ENCODE measurements at places on chromosomes 4 and X.

DNA sequence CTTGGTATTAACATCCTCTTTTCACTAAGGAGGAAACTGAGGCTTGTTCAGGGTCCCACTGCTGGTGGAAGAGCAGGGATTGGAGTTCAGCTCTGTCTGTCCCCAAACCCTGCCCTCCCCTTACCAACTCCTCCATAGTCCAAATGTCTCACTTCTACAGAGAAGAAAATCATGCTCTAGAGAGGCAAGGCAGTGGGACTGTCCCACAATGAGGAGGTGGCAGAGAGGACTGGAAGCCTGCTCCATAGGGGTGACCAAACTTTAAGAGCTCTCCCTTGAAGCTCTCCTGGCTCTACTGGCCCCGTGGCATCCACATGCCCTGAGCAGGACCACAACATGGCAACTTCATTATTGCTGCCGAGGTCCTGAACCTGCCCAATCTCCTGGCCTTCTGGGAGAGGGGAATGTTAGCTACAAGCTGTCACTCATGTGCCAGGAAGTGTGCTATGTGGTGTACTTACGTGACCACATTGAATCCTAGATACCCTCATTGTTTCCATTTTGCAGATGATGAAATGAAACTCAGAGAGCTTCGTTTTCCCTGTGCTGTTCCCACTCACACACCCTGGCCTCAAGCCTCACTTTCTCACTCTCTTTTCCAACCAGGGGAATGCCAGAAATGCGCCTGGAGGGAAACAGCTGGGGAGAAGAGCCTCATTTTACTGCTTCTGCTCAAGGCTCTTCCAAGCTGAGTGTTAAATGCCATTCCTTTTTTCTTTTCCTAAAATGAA lies 71.5 kb downstream of the ANAPC4 start:
- DNase-seq = peak; percentile 91

DNA sequence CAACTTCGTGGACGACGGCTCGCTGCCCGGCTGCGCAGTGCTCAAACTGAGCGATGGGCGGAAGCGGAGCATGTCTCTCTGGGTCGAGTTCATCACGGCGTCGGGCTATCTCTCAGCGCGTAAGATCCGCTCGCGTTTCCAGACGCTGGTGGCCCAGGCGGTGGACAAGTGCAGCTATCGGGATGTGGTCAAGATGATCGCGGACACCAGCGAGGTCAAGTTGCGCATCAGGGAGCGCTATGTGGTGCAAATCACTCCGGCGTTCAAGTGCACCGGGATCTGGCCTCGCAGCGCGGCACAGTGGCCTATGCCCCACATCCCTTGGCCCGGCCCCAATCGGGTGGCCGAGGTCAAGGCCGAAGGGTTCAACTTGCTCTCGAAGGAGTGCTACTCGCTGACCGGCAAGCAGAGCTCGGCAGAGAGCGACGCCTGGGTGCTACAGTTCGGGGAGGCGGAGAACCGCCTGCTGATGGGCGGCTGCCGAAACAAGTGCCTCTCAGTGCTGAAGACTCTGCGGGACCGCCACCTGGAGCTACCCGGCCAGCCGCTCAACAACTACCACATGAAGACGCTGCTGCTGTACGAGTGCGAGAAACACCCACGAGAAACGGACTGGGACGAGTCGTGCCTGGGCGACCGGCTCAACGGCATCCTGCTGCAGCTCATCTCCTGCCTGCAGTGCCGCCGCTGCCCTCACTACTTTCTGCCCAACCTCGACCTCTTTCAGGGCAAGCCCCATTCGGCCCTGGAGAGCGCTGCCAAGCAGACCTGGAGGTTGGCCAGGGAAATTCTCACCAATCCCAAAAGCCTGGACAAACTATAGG lies 1.5 kb downstream of the MAB21L2 start:
- DNase-seq = peak; percentile 26

DNA sequence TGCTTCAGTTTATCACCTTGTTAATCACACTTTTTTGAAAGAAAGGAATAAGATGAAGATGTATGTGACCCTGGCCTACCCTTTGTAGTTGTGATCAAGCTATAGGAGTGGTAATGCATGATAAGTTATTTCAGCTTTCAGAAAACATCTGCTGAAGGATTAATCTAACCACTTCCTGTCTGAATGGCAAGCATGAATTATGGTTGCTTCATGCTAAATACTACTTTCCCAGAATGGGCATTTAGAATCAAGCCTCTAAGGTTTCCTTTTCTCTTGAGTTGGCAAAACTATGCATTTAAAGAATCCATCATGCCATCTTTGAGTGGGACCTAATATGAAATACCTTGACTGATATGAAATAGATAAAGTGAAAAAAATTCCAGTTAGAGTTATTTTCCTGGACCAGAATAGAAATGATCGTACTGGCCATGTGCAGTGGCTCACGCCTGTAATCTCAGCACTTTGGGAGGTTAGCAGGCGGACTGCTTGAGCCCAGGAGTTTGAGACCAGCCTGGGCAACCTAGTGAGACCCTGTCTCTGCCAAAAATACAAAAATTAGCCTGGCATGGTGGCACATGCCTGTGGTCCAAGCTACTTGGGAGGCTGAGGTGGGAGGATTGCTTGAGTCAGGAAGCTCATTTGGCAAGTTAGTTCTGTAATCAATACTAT lies 59.1 kb downstream of the ANXA3 start:
- DNase-seq = peak; percentile 60

- DNase-seq = peak; percentile 70
These were observed 2.5 kb upstream of the PDGFRA start for GRCh38 chr4:54226404-54227255.

- no peak for DNase-seq
These were observed 9.7 kb downstream of the SERTM2 start for GRCh38 chrX:111521169-111521568.

DNA sequence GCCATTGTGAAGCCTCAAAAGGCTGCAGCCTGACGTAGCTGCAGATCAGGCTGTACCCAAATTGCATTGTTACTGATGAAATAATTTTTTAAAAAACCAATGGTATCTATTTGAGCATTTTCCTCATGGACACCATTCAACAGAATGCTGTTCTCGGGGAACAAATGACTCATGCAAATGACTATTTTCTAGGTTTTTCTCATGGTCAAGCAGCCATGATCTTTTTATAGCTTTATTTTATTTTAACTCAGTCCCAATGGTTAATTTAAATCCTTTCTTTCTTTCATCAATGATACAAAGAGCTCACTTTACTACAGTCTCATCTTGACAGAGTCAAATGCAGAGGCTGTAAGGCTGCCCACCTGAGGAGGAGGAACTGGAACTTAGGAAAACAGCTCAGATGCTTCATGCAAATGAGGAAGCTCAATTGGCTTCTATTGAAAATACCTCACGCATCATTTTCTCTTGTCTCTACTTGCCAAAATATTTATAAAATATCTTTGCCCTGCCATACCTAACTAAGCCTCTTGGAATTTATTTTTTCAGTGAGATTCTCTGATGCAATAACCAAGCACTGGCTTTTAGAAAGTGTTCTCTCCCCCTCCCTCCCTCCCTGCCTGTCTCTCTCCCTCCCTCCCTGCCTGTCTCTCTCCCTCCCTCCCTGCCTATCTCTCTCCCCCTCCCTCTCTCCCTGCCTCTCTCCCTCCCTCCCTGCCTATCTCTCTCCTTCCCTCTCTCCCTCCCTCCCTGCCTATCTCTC lies 81.0 kb downstream of the SORBS2 start:
- no peak for DNase-seq

- DNase-seq = peak; percentile 59
These were observed 136.4 kb downstream of the ZNF674 start for GRCh38 chrX:46408553-46409407.

- DNase-seq = no peak
These were observed 63.7 kb downstream of the C4orf51 start for GRCh38 chr4:145743641-145744040.

GRCh38 chr4:11628093-11628725 lies 199.5 kb upstream of the HS3ST1 start:
- no peak for DNase-seq

DNA sequence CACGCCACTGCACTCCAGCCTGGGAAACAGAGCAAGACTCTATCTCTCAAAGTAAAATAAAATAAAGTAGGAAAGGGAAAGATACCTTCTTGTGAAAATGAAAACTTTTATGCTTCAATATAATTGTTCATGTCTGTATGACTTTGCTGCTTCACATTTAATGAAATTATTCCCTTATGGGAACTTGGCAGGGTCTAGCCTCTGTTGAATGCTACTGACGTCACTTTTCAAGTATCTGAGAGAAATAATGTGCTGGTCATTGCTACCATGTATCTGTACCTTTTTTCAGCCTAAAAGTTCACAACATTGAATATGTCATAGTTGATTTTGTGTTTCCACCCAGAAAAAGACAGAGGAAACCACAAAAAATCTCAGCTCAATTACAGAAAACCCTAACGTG lies 65.2 kb downstream of the PRDM5 start:
- DNase-seq = peak; percentile 26

- no peak for DNase-seq
These were observed 34.7 kb downstream of the CCNI start for GRCh38 chr4:77040854-77041725.

GRCh38 chrX:19686876-19687275 lies 171.6 kb upstream of the MAP3K15 start:
- no peak for DNase-seq

GRCh38 chrX:147315483-147315882 lies 500.9 kb upstream of the CXorf51A start:
- no peak for DNase-seq

GRCh38 chr4:82899374-82900065 lies 1.0 kb upstream of the THAP9 start:
- DNase-seq = peak; percentile 19

DNA sequence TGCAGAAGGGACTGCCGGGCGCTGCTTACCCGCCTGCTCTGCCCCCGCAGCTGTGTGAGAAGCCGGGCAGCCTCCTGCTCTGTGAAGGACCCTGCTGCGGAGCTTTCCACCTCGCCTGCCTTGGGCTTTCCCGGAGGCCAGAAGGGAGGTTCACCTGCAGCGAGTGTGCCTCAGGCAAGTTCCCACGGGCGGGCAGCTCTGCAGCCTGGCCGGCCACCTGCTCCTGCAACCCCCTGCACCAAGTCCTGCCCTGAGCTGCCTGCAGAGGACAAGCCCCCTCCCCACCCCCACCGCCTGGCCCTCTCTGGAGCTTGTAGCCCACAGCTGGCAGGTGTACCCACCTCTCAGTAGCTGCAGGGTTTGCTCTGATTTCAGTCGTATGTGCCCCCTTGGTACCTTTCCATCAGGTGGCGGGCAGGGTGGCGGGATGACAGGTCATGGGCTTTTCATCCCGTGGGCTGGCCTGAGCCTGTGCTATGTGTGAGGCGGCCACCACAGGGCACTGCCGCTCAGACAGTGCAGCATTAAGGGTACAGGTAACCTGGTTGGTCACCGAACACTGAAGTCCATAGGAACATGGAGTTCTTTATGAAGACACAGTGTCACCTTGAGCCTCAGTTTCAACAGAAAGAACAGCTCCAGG lies 56.6 kb downstream of the NELFA start:
- no peak for DNase-seq

GRCh38 chrX:131058136-131058868 lies at the start of gene ARHGAP36:
ARHGAP36 (plus strand) TSS chrX:131058346; CDS start chrX:131081666, 23,320 bp downstream.
- no peak for DNase-seq

DNA sequence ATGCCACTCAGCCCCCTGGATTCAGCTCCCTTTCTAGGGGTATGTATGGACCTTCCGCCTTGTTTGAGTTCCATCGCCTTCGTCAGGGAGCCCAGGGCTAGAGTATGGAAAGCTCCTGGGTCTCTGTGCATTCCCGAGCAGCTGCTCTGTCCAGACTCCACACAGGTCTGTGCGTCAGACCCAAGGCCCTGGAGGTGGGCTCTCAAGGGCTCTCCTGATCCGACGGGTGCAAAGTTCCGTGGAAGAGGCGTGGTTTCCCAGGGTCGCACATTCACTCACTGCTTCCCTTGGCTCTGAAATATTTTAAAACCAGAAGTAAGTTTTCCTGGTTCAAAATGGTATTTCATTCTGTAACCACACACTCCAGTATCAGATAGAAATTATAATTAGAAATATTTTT lies 863.2 kb downstream of the TRIML1 start:
- DNase-seq = no peak

- DNase-seq = no peak
These were observed 122.3 kb downstream of the RS1 start for GRCh38 chrX:18549643-18550042.

DNA sequence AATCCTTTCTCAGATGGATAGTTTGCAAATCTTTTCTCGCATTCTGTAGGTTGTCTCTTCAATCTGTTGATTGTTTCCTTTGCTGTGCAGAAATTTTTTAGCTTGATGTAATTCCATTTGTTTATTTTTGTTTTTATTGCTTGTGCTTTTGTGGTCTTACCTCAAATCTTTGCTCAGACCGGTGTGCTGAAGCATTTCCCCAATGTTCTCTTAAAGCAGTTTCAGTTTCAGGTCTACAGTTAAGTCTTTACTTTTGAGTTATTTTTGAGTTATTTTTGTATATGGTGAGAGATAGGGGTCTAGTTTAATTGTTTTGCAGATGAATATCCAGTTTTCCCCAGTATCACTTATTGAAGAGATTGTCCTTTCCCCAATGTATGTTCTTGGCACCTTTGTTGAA lies 18.2 kb upstream of the SLC25A14 start:
- no peak for DNase-seq

DNA sequence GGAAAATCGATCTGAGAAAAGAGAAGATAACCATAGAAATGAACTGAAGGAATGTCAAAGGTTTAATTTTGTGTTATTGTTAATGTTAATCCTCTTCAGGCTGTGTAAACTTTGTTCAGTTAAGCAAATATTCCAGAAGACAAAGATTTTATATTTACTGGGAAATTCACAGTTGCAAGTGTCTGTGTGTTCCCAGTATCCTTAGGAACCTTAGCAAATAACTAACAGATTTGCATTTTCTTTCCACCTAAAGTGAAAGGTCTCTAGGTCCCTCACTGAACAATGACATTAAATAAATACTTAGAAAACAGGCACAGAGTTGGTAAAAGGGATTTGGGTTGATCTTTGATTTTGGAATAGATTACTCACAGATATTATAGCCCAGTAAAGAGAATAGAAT lies 324.7 kb downstream of the C4orf33 start:
- no peak for DNase-seq

DNA sequence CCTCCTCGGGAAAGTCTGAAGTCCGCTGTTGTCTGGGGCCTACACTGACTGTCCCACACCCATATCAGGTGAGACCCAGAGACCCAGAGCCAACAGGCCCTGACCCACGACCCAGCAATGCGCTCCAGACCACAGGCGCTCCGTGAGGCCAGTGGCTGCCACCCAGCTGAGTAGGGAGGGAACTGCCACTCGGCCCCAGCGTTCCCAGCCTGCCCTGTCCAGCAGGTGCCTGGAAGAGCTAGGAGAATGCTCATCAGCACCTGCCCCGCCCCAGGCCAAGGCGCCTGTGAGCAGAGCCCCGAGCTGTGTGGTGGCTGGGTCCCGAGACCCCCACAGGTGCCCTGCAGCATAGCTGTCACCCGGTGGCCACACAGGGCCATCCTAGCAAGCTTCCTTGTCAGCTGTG lies 2.7 kb downstream of the SPON2 start:
- DNase-seq = no peak

- DNase-seq = no peak
These were observed 3.8 kb downstream of the NKX6-1 start for GRCh38 chr4:84495118-84495793.
